ENCODE measurements at places on chromosomes 3 and 15.

GRCh38 chr15:76932135-76932966 is 802 bp downstream of the RCN2 start:
- DNase-seq = no peak

- DNase-seq = no peak
These were observed 12.1 kb downstream of the B3GNT5 start for GRCh38 chr3:183265157-183265642.

GRCh38 chr15:31151301-31152233 is 50.0 kb upstream of the TRPM1 start:
- no peak for DNase-seq

DNA sequence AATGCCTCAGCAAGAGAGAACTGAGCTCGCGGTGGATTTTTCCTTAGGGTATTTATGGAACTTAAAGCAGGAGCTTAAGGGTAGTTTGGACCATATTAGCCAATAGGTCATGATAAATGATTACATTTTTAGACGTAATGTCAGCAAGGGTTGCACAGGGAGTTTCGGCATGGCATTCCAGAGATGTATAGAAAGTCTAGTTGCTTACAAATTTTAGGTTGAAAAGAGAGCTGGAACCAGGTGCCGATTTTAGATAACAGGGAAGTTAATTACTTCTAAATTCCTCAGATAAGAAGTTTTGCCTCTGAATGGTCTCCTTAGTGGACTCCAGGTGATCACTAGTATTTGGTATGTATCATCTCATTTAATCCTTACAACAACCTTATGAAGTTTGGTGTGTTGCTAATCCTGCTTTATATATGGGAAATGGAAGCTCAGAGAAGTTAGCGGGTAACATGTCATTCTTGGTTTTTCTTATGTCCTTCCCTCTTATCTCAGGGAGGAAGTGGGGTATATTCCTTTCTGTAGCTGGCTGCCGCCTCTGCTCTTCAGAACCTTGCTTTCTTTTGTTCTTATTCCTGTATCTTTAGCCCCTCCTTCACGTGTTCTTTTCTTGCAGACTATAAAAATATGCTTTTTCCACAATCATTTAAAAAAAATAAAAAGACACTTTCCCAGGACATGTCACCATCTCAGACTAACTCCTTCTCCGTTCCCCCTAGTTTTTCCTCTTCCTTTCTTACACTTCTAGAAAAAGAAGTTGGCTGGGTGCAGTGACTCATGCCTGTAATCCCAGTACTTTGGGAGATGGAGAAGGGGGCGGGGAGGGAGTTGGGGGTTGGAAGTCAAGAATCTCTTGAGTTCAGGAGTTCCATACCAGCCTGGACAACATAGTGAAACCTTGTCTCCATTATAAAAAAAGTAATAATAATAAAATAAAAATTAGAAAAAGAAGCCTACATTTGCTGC is 25.7 kb downstream of the IQGAP1 start:
- DNase-seq = no peak

GRCh38 chr3:46615976-46616375 is 3.7 kb downstream of the FAM240A start:
- no peak for DNase-seq

GRCh38 chr15:28881170-28881569 is 4.6 kb upstream of the APBA2 start:
- DNase-seq = no peak

- DNase-seq = no peak
These were observed 210.6 kb downstream of the PTPRG start for GRCh38 chr3:61771976-61772375.
